Lower leg skin (tissue), 4 donors: ENCODE measurements at places on chromosomes 6 and 20. TPM values are rescaled to one million over a fixed set of nuclear protein-coding genes. Genes with fewer than 3 reads are reported as not detected.

DNA sequence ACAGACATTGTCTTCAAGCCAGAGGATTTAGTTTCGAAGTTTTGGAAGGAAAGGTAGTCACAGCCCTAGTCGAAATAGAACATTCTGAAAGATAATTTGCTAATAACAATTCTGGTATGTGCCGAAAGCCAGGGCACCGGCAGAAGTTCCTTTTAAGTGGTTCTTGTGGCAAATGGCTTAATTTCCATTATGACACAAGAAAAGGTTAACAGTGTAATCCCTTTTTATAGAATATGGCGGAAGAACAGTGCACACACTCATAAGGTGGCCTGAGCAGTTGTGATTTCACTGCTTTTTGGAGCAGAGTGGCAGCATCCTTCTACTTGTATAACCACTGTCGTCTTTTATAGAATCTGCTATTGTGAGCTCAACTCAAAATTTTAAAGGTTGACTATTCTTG is 152.4 kb downstream of the SASH1 start:
- DNase-seq = no peak

GRCh38 chr20:17343091-17343490 is 116.3 kb downstream of the PCSK2 start:
- no peak for DNase-seq

DNA sequence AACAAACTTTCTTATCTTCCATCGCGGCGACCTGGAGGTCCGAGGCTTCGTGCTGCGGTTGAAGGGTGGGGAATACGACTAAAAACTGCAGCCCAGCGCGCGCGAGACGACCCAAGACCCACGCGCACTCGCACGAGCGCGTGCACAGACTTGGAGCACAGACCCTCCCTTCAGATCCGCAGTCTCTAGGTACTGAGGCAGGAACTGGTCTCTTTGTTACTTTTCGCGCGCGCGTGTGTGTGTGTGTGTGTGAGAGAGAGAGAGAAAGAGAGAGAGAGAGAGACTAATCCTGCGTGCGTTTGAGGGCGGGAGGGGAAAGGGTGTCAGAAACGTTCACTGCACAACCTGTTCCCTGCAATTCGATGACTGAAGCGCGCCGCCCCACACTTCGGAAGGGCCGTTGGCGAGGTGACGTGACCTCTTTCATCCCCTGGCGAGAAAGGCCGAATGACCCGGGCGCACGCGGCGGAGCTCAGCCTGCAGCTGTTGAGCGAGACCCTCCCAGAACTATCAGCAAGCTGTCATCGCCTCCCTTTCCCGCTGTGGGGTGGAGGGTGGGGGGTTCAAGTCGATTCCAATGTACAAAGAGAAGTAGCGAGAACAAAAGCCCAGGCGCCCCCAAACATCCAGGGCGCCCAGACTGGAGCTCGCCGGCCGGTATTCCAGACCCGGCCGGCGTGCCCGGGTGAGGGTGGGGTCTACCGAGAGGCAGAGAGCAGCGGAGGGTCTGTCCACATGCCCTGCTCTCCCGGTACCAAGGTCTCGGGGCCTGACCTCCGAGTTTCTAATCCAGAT is 1.5 kb upstream of the TUBB2B start:
- DNase-seq = peak; percentile 87

GRCh38 chr20:55783381-55783780 is 221.9 kb downstream of the CBLN4 start:
- no peak for DNase-seq

GRCh38 chr6:18350271-18350670 is 36.9 kb upstream of the RNF144B start:
- DNase-seq = no peak

The GPR6 gene
- not detected for total RNA-seq

The MAP1LC3A gene
- total RNA-seq = 130 TPM
